ENCODE measurements at places on chromosomes 12 and 14. TPM values are rescaled to one million over a fixed set of nuclear protein-coding genes. Genes with fewer than 3 reads are reported as not detected.

Gene APPL2
- polyA plus RNA-seq = 9.3 TPM

Gene SLC6A15
- 11.7 TPM for polyA plus RNA-seq

Gene ENDOU
- not detected for polyA plus RNA-seq

Gene POTEM
- polyA plus RNA-seq = not detected

Gene SERPINA1
- not detected for polyA plus RNA-seq

Gene BICDL1
- polyA plus RNA-seq = 14.0 TPM

Gene ZCCHC8
- polyA plus RNA-seq = 24.8 TPM

Gene PDZRN4
- not detected for polyA plus RNA-seq

Gene INHBC
- polyA plus RNA-seq = not detected

Gene LGR5
- polyA plus RNA-seq = 0.09 TPM

Gene OR6C2
- not detected for polyA plus RNA-seq

Gene SDR9C7
- 0.12 TPM for polyA plus RNA-seq

Gene RERGL
- not detected for polyA plus RNA-seq

Gene LAG3
- 3.9 TPM for polyA plus RNA-seq

Measured in GM23338 (cell line).